Left renal pelvis (tissue), 4 donors: ENCODE measurements at places on chromosomes 7 and 10.

- no peak for DNase-seq
Measured at GRCh38 chr10:101858723-101859500, 15.3 kb upstream of the KCNIP2 start.

- DNase-seq, result no peak
Measured at GRCh38 chr10:127525686-127526085, 23.4 kb upstream of the NPS start.

DNA sequence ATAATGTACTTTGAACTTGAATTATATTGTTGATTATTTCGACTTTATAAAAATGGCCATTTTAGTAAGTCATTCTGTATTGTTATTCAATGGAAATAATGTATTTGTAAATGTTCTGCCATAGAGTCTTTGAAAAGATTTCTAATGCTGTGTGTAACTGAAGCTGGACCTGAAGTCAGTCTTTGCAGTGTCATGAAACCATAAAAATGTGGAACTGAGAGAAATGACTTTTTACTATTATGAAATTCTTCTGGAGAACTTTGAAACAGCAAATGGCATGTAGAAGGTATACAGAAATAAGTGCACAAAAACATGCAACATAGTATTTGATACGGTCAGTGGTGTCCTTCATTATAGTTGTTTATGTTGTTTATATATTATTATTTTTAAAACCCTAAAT lies 59.7 kb upstream of the ADRA2A start:
- no peak for DNase-seq

GRCh38 chr10:6729071-6729774 lies 149.1 kb upstream of the PRKCQ start:
- no peak for DNase-seq

DNA sequence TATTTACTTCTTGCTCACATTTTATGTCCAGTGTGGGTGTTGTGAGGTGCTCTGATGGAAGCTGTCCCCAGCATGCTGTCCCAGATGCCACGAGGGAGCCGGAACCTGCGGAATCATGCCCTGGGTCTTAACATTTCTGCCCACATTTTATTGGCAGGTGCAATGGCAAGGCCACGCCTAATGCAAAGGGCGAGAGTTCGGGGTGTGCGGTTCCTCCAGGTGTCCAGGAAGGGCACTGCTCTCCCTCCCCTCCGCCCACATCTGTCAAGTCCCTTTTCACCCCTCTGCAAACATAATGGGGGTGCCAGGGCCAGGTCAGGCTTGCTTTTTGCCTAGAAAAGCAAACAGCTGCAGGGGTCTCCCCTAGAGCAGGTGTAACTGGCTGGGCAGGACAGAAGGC lies 16.4 kb downstream of the PDAP1 start:
- DNase-seq, result no peak
